Stimulated activated CD4-positive, alpha-beta T cell treated with anti-CD3 and anti-CD28 coated beads, TNF-alpha, amount 100 ng/mL, for 1 hour (primary cell): ENCODE measurements at places on chromosomes 16 and 17.

GRCh38 chr17:1785930-1786329 lies 24.1 kb downstream of the SERPINF1 start:
- no peak for DNase-seq

DNA sequence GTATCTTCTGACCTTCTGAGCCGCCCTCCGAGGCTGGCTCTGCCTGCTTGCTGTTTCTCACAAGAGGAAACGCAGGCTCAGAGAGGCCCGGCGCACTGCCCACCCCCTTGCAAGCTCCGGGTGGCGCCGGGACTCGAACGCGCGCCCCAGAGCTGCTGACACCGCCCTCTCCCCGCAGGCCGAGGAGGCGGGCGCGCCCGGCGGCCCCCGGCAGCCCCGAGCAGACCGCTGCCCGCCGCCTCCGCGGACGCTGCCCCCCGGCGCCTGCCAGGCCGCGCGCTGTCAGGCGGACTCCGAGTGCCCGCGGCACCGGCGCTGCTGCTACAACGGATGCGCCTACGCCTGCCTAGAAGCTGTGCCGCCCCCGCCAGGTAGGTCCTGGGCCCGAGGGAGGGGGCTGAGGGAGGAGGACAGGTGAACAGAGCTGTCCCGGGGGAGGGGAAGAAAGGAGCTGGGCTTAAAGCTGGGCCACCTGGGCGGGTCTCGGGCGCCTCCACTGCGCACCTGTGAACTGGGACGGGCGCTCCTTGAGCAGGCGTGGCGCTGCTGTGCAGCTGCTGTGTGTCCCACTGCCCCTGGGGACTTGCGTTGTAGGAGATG lies 18.2 kb downstream of the WFDC1 start:
- no peak for DNase-seq

- DNase-seq, result no peak
Observed at GRCh38 chr16:89422527-89422904, 67.8 kb downstream of the ANKRD11 start.

GRCh38 chr17:54835015-54835414 lies 65.6 kb upstream of the TOM1L1 start:
- no peak for DNase-seq

- DNase-seq, result no peak
Observed at GRCh38 chr17:78127239-78127887, 1.2 kb downstream of the TMC6 start.

- no peak for DNase-seq
Observed at GRCh38 chr16:81094771-81095251, 1.4 kb downstream of the GCSH start.

DNA sequence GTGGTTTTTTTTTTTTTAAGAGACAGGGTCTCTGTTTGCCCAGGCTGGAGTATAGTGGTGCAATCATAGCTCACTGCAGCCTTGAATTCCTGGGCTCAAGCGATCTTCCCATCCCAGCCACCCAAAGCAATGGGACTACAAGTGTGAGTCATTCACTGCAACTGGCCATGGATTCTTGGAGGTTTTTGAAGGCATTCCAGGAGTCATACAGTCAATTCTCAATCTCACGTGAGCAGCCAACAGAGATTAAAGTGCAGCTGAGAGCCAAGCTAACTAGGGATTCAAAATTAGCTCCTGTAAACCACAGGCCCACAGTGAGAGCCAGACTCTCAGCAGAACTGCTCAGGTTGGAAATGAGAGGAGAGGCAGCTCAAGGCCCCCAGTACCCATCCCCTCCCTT lies 30.2 kb downstream of the XPO6 start:
- no peak for DNase-seq

GRCh38 chr17:50923611-50924010 lies 57.5 kb upstream of the TOB1 start:
- DNase-seq, result no peak

DNA sequence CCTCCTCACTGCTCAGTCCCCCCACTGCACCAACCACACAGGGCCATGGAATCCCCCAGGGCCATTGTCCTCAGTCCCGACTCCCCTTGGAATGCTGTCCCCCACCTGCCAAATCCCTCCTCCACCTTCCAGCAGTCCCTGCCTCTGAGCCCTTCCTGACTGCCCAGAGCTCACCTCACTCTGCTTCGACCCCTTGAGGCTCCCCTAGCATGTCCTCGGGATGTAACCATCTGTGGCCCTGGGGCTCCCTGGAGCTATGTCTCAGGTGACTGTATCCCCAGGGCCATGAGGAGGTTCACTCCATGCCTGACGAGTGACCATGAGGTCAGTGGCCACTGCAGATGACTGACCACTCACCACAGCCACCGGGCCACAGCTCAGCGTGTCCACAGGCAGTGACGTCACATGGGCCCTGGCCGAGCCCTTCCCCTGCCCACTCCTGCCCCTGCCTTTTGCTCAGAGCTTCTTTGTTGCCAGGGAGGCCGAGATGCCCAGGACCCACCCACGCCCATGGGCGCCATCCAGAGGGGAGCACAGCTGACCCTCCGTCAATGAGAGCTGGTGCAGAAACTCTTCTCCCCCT lies 7.7 kb upstream of the PIEZO1 start:
- no peak for DNase-seq

DNA sequence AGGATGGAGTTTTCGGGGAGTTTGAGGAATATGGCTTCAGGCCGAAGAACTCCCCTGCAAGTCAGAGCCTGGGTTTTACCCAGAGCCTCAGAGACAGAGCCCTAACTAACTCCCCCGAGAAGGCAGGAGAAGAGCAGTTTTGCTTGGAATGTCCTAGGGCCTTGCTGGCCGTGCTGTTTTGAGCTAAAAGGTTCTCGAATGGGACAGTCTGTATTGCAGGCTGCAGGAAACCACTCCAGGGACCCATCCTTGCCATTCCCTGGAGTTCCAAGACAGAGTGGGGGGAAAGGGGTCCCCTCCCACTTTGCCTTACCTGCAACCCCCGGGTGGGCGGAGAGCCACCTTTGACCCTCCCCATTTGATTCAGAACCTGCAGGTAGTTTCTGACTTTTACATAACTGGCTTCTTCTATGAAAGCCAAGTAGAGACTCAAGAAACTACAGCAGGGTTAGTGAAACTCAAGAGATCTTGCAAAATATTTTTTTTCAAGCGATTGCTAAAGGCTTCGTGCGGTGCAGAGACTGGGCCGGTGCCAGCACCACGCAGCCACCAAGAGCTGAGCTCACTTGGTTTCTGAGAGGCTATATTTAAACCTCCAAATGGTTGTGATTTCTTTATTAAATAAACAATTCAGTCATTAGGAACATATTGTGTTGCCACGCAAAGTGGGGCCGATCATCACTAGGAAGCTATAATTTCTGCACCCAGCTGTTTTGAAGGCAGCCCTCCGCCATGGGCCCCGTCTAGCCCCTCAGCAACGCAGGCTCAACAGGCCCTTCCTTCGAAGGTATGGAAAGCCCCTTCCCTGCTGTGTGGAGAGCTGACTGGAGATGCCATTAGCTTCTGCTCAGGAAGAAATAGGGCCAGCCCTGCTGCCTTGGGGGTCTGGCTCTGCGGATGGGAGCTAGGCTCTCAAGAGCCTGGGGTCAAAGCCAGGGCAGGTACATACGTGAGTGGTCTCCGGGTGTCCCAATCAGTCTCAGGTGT lies 223.0 kb downstream of the NTN1 start:
- DNase-seq, result no peak

GRCh38 chr17:8253801-8254200 lies 4.7 kb downstream of the PFAS start:
- no peak for DNase-seq

- no peak for DNase-seq
Observed at GRCh38 chr17:30389756-30390300, 11.1 kb downstream of the CPD start.

DNA sequence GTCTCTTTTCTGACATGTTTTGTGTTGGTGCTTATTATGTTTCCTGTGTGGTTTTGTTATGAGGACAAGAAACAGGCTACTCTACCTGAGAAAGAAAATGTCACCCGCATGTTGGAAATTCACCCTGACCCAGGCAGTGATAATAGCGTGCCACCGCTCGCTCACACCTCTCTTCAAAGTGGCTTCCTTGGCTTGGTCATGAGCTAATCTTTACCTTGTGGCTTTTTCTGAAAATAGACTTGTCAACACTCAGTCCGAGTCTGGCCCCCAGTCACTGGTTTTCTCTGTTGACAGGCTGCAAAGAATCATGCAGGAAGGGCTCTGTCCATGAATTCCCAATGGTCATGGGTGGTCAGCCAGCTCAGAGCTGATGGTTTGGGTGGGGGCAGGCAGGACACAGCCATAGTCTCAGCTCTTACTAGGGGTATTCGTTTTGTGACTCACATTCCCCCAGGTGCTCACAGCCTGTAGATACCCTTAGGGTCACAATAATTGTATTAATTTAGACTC lies 121.3 kb upstream of the CACNG5 start:
- no peak for DNase-seq

DNA sequence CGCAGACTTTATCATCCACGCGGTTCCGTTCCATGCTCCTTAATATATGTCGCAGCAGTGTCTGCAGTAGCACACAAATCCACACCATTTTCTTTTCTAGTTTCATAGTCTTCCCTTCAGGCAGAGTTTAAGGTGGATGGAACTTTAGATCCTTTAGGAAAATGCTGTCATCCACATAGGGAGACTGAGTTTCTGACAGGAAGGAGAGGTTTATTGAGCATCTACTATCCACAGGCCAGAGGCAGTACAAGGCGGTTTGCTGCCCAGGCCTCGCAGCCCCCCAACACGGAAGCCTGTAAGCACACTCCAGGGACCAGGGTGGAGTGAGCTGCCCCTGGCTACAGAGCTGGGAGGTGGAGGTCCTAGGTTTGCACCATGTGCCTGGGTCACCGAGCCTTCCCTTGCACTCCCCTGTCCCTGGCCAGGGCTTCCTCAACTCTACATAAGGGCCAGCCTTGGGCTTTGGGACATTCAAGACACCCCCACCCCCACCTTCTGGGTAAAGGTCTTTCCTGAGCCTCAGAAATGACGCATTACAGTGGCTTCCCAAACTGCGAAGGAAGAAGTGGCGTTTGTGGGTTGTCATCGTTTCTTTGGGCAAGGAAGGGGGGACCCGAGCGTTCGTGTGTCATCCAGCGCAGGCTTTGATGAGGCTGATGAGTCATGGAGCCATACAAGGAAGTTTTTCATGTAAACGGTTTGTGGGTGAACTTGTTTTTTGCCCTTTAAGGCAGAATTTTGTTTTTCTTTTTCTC lies 146.5 kb upstream of the PLCG2 start:
- peak; percentile 62 for DNase-seq

- no peak for DNase-seq
Observed at GRCh38 chr17:12600349-12600748, 65.3 kb upstream of the MYOCD start.

DNA sequence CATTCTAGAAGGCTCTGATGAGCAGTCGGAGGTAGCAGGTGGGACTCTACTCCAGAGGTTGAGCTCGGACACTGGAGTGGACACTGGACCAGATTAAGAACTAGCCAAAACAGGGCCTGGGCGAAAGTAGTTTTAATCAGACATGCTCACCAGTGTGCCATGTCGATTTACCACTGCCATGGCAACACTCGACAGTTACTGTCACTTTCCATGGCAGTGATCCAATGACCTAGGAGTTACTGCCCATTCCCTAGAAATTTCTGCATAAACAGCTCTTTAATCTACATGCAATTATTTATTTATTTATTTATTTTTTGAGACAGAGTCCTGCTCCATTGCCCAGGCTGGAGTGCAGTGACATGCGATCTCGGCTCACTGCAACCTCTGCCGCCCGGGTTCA lies 7.2 kb upstream of the METTL9 start:
- no peak for DNase-seq

DNA sequence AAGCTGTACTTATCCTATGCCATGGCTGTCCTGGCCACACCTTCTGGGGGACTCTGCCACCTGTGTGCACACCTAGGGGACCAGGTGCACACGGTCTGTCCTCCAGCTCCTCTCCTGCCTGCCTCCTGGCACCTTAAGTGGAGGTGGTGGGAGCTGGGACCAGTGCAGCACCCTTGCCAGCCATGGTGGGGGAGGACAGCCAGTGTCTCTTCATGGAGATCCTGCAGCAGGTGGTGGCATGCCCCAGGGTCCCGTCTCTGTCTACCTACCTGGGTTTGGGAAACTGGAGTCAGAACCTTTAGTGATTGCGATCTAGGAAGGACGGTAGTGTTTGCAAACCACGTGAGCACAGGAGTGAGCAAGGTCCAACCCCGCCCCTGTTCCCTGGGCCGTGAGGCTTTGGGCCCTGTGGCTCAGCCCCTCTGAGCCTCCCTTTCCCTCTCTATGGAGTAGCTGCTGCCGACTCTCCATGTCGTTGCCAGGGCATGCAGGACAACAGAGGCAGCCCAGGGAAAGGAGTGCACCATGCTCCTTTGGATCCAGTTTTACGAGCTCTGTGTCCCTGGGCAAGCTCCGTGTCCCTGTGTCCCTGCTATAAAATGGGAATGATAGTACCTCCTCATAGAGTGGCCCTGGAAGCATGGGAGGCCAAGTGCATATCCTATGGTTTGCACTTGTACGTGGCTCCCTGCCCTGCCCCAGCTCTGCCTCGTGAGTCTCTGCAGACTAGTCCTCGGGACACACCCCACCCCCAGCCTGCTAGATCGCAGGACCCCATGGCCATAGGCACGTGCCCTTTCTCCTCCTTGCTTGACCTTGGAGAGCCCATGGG lies 7.1 kb downstream of the ADGRG1 start:
- DNase-seq, result no peak

DNA sequence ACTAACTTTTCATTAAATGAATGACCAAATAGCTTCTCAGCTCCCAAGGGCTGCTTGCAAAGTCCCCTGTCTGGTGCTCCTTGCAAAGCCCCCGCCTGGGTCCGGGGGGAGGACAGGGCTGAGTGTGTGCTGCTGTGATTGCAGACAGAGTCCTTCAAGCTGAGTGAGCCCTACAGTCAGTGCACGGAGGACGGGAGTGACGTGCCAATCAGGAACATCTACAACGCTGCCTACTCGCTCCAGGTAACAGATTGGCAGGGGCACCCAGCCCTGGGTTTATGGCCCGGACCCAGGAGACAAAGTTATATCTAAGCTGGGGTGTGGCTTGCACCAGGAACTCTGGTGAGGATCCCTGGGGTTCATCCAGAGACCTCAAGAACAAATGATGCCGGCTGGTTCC lies 27.1 kb downstream of the SCNN1G start:
- DNase-seq, result no peak

DNA sequence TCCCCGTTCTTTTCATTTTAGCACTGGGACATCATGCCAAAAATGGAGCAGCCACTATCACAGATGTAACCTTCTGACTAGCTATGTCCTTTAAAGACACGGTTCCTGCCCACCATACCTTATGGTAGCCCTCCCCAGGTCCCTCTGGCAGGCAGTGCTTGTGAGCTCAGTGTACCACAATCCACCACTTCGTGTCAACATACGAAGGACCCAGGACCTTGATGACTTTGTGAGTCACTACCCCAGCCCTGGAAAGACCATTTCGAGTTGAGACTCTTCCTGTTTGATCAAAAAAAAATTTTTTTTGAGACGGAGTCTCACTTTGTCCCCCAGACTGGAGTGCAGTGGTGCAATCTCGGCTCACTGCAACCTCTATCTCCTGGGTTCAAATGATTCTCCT lies 21.0 kb upstream of the FLCN start:
- DNase-seq, result no peak

GRCh38 chr16:2532494-2533141 lies 1.4 kb upstream of the CEMP1 start:
- peak; percentile 30 for DNase-seq
